H54 (cell line): ENCODE measurements at places on chromosomes 5 and 9.

DNA sequence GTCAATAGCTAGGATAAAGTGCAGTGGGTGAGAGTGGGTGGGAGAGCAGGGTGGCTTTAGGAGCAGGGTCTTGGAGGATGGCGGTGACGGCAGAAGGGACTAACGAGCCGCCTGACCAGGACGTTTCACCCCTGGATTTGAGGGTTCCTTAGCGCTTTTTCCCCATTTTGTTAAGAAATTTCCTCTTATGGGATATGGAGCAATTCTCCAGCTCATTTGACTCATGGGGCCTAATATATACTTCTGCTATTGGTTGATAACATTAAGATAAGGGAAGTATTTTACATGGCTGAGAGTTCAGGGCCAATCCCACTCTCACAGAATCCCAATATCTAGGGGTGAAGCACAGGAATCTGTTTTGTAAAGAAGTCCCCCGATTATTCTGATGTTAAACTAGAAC lies 17.6 kb downstream of the CD180 start:
- DNase-seq, result no peak

GRCh38 chr9:98099898-98100297 lies 19.1 kb downstream of the TRIM14 start:
- no peak for DNase-seq

GRCh38 chr5:175001876-175002645 lies 277.7 kb downstream of the MSX2 start:
- DNase-seq, result no peak

- DNase-seq, result no peak
Measured at GRCh38 chr5:147805030-147805454, 22.5 kb upstream of the JAKMIP2 start.

GRCh38 chr9:8653855-8654254 lies 854.3 kb upstream of the DMAC1 start:
- DNase-seq, result no peak

DNA sequence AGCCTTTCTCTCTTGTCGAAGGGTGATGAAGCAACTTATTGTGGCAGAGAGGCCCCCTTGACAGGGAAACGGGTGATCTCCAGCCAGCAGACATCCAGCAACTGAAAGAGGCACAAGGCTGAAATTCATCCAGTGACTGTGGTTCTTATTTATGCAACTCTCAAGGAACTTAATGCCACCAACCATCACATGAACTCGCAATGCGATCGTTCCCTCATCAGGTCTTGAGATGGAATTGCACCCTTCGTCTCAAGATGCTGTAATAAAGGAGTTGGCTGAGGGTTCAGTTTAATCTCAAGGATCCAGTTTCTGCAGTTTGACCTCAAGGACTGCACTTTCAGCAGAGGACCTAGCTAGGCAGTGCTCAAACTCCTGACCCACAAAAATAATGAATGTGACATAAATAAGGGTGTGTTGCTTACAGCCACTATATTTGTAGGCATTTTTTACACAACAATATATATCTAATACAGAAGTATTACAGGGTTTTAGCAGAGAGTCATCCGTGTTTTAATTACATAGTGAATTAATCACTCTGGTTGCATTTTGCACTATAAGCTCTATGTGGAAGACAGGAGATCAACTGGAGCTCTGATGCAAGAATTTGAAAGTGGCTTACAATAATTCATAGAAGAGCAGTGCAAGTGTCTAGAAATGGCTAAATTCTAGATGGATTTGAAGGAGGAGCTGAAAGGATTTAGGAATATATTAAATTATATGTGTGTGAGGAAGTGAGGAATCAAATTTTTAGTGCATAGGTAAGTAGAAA lies 957.8 kb upstream of the CTNND2 start:
- no peak for DNase-seq

- no peak for DNase-seq
Measured at GRCh38 chr9:79705704-79706103, 133.9 kb downstream of the TLE4 start.

DNA sequence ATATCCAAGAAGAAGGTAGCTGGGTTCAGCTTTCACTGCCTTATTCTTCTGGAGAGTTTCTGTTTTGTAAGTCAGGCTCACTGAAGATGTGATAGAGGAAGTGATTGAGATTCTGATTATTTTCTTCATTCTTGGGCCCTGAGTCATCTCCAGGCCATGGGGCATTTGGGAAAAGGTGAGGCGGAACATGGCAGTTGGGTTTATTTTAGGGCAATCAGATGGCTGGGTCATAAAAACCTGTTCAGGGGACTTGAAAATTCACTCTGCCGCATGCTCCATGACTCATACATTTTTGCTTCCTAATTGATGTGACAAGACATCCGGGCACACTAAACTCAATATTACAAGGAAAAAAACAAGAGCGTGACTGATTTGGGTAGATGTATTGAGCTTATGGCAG lies 265.7 kb upstream of the KLF4 start:
- DNase-seq, result peak; percentile 78

GRCh38 chr9:98522487-98522886 lies 186.2 kb downstream of the GABBR2 start:
- DNase-seq, result no peak

GRCh38 chr5:77937015-77937908 lies 161.1 kb upstream of the TBCA start:
- no peak for DNase-seq

DNA sequence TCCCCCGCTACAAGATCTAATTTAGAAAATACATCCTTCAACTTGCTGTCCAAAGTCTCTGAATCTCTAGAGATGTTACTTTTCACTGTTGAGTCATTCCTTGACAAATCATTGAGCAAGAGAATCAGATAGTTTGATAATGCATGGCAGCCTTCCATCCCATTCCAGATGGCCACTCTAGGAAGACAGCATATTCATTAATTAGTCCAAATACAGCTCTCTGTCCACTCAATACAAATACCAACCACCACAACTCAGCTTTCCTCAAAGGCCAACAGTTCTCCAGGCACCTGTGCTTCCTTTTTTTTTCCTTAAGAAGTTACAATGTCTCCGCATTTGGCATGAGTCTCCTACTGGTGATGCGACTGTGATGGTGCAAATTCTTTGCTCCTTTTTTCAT lies 72.3 kb downstream of the DROSHA start:
- DNase-seq, result no peak

DNA sequence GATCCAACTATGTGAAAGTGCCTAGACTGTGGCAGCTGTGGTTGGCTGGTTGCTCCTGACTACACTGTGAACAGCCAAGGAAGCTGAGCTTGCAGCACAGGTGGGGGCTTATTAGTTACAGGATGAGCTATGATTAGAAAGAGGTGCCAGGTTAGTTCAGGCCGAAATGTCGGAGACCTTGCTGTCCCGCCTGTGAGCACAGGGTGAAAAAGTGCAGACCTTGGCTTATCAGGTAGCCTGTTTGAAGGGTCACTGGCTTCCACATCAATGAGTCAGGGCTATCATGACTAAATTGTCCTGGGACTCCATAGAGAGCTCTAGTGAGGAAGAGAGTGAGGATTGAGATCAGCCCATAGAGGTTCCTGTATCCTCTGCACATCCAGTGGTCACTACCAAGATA lies 114.3 kb upstream of the PLPPR1 start:
- DNase-seq, result no peak

DNA sequence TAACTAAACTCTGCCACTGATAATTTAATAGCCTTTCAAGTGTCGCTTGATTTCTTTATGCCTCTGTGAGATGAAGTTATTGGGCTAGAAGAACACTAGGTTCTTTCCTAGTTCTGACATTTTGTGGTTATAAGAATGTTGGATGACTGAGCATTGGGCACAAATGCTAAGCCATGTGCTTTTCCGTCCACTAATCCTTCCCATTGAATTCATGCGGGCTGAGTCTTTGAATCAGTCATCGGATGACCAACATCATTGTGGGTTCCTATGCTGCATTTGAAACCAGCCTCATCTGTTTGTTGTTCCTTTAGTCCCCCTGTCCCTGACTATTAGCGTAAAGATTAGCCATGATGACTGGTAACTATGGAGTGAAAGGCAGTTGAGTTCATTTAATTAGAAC lies 58.5 kb downstream of the ALDH1A1 start:
- no peak for DNase-seq

DNA sequence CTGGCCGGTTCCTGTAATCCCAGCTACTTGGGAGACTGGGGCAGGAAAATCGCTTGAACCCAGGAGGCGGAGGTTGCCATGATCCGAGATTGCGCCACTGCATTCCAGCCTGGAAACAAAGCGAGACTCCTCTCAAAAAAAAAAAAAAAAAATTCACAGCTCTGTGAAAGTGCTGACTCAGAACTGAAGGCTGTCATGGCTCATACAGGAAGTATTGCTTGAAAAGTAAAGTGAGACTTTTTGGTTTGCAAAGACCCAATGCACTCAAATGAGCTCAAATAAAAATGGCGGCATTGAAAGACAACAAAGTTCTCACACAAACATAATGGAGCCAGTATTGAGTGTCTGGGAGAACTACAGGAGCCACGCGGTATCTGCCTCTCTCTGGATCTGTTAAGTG lies 202.1 kb downstream of the FBXL7 start:
- DNase-seq, result peak; percentile 23

DNA sequence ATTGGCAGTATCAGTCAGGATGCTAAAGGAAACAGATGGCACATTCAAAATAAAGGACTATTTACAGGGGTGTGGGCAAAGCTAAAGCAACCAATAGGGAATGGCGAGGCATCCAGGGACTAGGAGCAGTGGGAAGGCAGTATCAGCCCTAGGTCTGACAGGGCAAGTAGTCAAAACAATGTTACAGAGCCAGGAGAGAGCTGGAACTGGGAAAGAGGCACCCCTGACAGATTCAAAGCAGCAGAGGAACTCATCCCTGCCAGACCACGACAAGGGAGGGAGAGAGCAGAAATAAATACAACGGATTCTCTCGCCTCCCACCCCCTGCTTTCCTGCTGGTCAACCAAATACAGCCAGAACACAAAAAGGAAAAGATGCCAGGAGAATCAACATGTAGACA lies 371.5 kb downstream of the NR2F1-AS1 start:
- DNase-seq, result no peak

- peak; percentile 27 for DNase-seq
Measured at GRCh38 chr5:96881511-96882115, 5.3 kb downstream of the ERAP2 start.

DNA sequence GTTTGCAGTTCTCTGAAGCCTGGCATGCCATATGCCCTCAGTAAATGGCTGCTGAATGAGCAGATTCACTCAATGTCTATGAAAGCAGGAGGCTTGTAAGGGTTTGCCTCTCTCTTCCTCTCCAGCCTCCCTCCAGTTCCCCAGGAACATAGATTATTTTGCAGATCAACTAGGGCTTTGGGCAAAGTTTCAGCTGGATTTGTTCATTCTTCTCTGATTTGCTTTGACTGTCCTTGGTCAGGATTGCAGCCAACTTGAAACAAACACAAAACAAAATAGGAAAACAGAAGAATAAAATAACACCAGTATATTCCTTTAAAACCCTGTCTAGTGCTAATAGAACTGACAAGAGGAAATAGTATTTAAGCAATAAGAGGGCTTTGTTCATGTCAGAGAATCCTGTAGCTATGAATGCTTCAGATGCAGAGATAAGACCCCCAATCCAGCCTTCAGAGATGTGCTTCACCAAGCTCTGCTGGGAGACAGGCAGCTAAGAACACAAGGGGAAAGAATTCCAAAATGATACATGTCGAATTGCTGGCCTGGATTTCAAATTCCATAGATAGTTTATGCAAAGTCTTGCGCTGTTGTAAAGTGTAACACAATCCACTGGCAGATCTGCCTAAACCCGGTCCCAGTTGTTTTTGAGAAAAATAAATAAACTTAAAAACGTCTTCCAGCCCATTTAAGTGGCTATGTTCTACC lies 174.3 kb downstream of the PAPPA start:
- no peak for DNase-seq

DNA sequence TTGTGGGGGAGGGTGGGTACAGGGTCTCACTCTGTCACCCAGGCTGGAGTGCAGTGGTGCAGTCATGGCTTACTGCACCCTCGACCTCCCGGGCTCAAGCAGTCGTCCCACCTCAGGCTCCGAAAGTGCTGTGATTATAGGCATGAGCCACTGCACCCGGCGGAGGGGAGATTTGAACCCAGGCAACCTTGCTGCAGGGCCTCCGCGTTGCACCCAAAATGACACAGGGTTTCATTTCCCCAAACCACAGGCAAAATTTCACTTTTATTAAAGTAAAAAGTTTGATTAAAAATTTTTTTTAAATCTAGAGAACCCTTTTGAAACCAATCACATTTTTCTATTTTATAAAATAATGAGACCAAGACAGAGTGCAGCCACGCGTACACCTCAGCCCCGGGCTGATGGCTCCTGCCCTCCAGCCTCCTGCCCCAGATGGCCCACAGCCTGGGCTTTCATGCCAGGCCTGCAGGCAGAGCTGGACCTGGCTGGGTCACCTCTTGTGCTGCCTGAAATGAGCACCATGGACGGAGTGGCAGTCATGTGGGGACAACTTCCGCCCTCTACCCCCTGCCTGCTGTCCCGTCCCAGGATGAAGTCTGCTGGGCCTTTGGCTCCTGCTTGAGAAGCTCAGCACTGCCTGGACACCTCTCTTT lies 30.5 kb downstream of the USP20 start:
- DNase-seq, result no peak

DNA sequence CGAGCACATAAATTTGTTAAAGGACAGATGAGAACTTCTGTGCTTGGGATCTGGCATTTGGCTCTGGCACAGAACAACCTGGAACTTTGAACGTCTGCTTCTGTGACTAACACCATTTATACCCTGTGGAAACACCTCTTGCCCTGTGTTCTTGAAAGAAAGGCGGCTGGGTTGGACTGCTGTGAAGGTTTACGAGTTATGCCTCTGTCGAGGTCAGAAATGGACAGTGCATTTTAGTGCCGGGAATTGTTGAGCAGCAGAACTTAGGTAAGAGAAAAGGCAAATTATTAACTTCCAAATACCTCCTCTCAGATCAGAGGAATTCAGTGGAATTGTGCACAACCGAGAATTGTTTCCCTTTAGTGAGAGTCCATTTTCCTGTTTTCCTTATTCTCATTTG lies 14.1 kb upstream of the INIP start:
- no peak for DNase-seq

DNA sequence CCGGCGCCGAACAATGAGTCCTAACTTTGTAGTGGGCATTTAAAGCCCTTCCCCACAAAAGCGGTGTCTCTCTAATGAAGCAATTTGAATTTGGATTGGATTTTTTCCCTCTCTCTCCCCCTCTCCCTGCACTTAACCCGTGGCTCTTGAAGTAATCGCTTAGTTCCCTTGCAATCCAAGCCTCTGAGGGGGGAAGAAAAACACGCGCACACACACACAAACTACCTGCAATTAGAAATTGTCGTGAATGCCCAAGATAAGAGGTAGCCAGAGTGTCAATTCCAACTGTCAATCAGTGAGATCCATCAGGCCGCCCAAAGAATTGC lies 1.2 kb downstream of the LHX6 start:
- no peak for DNase-seq

DNA sequence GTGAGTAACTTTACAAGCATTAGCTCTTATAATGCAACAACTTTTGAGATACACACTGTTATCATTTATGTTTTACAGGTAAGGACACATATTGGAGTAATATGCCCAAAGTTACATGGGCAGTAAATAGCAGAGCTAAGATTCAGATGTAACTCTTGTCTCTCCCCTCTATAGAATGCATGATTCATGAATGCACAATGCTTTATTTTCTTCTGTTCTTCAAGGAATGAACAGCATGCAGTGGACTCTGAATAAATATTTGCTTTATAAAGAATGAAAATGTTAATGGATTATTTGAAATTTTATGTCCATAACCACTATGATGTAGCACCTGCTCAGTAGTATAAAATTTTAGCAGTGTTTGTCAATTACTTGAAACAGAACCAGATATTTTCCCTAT lies 629.5 kb downstream of the KCTD16 start:
- DNase-seq, result no peak
